KBM-7 (cell line): ENCODE measurements at places on chromosomes 11 and 22.
A peak's percentile ranks its signal among the peaks of the same experiment; 100 is the strongest.

DNA sequence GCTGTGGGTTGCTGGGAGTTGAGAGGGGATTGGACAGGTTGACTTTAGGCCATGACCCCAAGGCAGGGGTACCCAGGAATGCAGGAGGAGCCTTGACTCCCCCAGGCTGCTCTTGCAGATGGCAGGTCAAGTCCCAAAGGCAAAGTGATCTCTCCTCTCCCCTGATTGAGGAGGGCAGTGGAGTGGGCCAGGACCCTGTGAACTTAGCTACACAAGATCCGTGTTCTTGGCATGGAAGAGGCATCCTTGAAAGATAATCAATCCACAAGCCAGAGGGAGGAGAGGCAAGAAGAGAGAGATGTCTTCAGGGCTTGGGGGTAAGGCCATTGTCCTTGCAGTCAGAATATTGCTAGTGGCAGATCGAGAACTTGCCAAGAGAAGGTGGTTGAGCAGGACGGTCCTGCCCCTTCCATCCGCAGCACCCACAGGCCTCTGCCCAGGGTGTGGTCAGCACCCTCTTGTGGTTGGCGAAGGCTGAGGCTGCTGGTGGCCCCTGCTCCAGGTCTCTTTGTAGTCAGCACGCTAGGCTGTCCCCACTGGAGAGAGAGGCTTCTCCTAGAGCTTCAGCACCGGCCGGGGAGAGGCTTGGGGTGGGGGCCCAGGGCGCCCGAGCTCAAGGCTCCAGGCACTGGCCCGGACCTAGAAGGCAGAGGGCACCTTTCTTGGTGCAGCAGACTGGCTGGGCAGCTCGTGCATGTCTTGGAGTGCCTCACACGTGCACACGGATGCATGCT, 45.4 kb downstream of the KCNC1 start:
- no peak for DNase-seq

- DNase-seq, result no peak
Observed at GRCh38 chr11:117830072-117830471, 5.5 kb upstream of the FXYD2 start.

GRCh38 chr11:109680127-109680526, 258.1 kb downstream of the C11orf87 start:
- no peak for DNase-seq

DNA sequence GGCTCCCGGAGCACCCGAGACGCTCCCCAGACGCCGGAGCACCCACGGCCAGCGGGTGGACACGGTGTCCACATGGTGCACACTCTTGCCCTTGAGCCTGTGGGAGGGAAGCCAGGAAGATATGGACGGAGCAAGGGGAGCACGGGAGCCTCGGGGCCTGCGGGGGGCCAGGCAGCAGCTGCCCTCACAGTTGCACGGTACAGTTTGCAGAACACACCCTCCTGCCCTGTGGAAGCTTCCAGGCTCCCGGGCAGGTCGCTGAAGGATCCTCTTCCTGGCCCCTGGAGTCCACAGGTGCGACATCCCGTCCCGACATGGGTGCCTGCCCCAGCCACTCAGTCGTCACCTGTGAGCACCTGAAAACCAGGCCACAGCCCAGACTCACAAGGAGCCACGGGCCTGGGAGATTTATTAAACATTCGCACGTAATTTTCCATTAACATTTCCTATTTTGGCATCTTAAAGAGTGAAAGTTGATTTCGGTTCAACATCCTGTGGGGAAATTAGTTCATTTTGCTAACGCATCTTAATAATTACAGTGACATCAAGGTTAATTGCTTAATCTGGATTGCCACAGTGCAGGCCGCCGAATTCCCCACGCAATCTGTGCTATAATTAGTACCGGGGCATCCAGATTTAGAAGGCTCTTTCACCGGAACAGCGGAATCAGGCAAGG, 253.3 kb downstream of the BRD1 start:
- DNase-seq, result no peak

GRCh38 chr11:130448416-130449309, at the start of gene ADAMTS15:
Gene ADAMTS15, plus strand, starts transcription at chr11:130448645. Its CDS starts 329 bp downstream, at chr11:130448974.
- DNase-seq, result peak; percentile 86

DNA sequence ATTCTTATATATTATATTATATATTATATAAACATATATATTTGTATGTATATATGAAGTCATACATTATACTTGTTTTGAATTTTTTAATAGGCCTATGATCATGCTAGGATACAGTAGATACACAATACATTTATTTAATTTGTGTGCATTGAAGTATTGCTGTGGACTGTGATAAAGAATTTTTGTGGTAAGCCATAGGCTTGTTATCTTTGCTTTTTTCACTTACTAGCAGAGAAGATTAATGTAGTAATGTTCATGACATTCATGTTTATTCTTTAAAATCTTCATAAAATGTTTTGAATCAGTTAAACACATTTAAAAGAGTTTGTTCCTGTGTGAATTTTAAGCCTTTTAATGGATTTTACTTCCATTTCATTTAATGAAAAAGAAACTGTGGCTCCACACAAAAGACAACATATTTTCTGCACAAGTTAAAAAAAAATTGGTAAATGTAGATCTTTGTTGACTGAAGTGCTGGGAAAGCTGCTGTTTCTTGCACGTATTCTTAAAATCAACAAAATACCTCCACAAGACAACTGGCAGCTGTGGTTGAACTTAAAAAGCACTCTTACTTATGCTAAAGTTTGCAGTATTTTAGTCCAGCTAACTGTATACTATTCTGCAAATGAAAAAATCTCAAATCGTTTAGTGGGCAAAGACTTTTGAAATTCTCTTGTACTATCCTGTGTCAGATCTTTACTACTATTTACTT, 156.2 kb downstream of the TMEM135 start:
- no peak for DNase-seq

- DNase-seq, result no peak
Observed at GRCh38 chr22:40653361-40653760, 16.8 kb upstream of the MRTFA start.

DNA sequence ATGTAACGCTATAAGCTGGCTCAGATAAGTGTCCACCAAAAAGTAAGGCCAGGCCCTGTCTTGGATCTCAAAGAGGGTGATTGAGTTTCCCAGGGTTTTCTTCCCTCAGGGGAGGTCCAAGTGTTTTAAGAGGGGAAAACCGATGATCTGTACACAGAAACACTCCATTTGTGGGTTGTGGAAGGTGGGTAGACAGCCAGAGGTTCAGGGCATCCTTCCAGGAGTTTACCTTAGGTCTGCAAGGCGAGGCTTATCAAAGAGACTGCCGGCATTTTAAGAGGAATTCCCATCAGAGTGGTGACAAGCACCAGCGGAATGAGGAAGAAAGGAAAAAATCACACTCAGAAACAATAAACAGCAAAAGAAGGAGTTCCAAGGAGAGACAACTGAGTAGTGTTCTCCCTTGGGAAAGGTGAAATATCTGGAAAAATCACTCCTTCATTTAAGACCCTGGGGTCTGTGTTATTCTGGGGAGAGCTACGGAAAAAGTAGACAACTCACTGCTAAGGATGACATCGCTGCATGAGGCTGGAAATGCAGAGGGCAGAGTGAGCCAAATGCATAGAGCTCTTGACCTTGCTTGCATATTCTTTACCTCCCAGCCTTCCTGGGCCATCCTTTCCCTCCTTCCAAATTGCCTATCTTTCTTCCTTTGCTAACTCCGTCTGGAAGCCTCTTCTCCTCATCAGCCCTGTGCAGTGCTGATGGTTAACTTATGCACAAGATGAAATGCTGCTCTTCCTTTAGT, 22.1 kb upstream of the MMP7 start:
- no peak for DNase-seq

- no peak for DNase-seq
Observed at GRCh38 chr22:41531715-41532477, 12.4 kb downstream of the POLR3H start.

DNA sequence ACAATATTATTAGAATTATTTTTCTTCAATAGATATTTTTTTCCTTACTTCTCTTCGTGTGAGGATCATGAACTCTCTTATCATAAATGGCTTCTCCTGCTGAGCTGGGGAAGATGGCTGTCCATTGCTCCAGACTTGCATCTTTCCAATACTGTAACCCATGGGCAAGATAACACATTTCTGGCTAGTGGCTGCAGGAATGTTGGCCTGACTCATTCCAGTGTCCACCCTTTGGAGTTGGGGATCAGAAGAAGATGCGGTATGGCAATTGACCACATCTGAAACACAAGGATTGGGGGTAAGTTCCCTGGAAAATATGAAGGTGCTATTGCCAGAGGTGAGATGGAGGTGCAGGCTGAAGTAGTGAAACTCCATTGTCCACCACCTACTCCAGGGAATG, 92.8 kb downstream of the FAR1 start:
- no peak for DNase-seq

DNA sequence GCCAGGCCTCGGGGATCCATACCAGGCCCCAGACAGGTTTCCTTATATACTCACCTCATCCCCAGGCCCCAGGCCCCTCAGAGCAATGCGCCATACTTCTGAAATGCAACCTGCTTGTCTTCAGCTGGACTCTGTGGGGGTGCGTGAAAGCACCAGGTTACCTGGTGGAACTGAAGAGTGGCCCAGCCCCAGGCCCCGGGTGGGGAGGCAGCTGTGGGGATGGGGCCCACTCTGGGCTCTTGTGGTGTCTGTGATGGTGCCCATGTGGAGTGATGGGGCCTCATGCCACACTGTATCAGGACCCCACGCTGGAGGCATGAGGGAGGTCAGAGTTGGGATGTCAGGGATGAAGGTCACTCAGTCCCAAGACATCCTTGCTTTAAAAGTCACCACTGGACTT, 999.0 kb downstream of the BRD1 start:
- DNase-seq, result no peak

- DNase-seq, result no peak
Observed at GRCh38 chr11:2802389-2803185, 83.0 kb downstream of the CDKN1C start.

- DNase-seq, result no peak
Observed at GRCh38 chr11:69374110-69374945, 80.4 kb downstream of the MYEOV start.

DNA sequence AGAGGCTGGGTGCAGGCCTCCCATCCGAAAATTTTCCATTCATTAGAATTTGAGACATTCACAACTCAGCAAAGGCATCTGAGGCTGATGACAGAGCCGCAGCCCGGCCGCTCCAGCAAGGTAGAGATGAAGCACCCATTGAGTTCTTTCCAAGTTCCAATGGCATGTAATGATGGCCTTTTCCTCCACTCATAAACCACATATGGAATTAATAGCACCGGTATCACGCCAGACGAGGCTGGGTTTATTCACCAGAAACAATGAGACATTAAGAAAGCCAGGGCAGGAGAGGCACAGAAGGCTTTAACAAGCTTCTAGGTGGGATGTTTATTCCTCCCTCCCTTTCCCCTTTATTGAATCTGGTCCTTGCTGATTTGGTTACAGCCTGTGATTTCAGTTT, 534.4 kb downstream of the MN1 start:
- no peak for DNase-seq

DNA sequence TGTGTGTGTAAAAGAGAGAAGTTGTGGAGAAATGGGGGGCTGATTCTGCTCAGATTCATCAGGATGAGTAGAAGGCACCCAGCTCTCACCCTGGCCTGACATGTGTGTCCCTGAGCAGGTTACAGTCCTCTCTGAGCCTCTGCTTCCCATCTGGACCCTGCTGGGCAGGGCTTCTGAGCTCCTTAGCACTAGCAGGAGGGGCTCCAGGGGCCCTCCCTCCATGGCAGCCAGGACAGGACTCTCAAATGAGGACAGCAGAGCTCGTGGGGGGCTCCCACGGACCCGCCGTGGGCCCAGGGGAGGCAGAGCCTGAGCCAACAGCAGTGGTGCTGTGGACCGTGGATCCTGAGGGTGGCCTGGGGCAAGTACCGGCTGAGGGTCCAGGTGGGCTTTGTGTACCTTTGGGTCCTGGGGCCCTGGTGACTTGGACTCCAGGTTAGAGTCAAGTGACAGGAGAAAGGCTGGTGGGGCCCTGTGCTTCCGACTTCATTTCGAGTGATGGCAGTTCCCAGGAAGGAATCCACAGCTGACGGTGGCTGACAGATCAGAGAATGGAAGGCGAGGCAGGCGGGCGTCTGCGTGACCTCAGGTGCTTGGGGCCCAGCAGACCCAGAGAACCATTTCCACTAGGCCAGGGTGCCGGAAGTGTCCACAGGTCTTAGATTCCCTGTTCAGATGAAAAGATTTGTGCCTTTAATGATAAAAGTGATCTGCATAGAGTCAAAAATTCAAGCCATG, 21.9 kb downstream of the NEAT1 start:
- peak; percentile 39 for DNase-seq

DNA sequence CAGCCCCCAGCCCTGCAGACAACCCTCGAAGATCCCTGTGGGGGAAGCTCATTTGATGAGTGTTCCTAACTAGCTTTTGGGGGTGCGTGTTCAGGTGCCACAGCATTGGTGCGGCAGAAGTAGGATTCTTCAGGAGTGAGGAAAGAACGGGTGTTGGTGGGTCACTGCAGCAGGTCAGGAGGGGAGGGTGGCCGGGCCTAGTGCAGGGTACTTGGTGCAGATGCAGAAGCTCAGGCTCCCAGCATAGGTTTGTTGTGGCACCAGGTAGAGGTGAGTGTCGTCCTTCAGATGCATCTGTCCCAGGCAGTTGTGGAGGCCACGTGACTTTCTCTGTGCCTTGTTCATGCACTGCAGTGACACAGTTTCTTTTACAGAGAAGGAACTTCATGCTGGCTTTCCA, 15.1 kb upstream of the ADORA2A start:
- DNase-seq, result no peak
